ENCODE measurements at places on chromosomes 2 and 18.
A peak's percentile ranks its signal among the peaks of the same experiment; 100 is the strongest.

GRCh38 chr18:57621246-57621604 lies 411 bp downstream of the NARS1 start:
- no peak for DNase-seq

DNA sequence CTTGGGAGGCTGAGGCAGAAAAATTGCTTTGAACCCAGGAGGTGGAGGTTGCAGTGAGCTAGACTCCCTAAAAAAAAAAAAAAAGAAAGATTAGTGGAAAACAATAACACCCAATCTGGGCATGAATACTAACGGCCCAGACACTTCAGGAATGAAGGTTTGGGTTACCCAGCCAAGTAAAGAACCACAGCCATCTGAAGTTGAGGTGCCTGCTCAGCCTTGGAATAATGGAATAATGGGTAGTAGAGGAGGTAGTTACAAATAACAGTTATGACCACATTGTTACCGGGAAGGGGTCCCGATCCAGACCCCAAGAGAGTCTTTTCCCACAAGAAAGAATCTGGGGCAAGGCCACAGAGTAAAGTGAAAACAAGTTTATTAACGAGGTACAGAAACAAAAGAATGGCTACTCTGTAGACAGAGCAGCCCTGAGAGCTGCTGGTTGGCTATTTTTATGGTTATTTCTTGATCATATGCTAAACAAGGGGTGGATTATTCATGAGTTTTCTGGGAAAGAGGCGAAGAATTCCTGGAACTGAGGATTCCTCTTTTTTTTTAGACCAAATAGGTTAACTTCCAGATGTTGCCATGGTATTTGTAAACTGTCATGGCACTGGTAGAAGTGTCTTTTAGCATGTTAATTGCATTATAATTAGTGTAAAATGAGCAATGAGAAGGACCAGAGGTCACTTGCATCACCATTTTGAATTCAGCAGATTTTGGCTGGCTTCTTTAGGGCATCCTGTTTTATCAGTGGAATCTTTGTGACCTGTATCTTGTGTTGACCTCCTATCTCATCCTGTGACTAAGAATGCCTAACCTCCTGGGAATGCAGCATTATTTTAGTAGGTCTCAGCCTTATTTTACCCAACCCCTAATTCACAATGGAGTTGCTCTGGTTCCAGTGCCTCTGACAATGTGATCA lies 96.2 kb upstream of the HAAO start:
- no peak for DNase-seq

- DNase-seq = peak; percentile 83
Measured at GRCh38 chr2:59584958-59585357, 968.5 kb downstream of the BCL11A start.

GRCh38 chr18:35716169-35716831 lies 134.8 kb downstream of the GALNT1 start:
- no peak for DNase-seq

DNA sequence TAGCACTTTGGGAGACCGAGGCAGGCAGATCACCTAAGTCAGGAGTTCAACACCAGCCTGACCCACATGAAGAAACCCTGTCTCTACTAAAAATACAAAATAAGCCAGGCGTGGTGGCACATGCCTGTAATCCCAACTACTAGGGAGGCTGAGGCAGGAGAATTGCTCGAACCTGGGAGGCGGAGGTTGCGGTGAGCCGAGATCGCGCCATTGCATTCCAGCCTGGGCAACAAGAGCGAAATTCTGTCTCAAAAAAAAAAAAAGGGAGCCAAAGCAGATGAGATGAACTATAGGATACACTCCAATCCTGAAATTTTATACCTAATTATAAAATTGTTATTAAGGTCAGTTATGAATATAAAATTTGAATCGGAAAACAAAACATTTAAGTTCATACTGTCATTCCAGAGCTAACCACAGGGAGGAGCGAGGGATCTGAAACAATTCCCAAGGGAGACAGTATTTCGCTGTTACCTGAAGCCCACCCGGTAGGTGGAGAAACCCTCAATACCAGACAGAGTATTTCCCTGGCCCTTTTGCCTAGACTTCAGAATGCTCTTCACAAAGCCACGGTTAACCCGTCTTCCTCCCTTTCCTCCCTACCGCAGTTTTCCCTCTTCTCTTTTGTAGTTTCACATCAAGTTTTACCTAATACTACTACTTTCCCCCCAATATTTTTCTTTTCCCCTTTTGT lies 1.4 kb downstream of the PPM1G start:
- DNase-seq = peak; percentile 72

DNA sequence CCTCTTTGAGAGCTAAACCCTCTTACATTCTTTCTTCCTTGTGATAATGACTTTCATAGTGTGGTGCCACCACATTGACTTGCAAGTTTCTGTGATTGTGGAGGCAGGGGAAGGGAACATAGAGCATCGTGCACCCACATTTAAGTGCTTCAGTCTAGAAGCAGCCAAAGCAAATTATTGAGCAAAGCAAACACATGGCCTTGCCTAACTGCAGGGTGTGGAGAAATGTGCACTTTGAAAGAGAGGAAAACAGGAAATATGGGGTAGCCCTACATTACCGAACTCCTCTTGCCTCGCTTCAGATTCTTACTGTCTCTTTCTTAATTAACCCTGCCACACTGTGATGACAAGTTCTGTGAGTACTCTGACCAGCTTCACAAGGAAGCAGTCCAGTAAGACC lies 814.6 kb downstream of the SLC4A3 start:
- no peak for DNase-seq

- no peak for DNase-seq
Measured at GRCh38 chr2:66535574-66536289, 100.8 kb downstream of the MEIS1 start.

- no peak for DNase-seq
Measured at GRCh38 chr2:241010531-241011295, 12.3 kb downstream of the SNED1 start.

DNA sequence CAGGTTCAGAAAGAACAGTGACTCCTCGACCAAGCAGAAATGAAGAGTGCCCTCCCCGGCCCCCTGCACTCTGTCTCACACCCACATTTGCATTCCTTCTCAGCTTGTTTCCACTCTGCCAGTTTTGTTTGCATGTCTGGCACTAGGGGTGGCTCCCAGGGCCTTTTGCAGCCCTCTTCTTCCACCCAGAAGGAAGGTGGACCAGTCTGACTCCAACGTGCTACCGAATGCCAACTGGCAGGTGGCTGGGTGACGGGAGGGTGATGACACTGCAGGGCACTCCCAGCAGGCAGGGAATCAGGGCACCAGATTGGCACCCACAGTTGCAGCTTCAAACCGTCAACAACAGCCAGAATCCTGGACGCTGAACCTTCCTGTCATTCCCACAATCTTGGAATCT lies 371.1 kb downstream of the TXNL1 start:
- no peak for DNase-seq

DNA sequence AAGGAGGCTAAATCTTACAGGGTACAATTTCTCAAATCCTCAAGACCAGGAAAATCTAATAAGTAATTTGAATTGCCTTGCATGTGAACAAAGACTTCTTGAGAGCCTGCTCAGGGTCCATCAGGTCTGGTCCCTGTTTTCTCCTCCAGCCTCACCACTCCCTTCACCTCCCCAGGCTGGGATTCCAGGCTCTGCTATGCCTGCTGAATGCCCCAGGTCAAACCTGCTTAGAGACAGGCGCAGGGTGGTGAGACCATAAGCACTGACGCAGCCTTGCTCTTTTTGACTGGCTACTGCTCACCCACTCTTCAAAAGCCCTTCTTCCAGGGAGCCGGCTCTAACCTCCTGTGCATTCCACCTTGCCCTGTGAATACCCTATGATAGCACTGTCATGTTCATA lies 356.4 kb upstream of the ACVR2A start:
- no peak for DNase-seq

DNA sequence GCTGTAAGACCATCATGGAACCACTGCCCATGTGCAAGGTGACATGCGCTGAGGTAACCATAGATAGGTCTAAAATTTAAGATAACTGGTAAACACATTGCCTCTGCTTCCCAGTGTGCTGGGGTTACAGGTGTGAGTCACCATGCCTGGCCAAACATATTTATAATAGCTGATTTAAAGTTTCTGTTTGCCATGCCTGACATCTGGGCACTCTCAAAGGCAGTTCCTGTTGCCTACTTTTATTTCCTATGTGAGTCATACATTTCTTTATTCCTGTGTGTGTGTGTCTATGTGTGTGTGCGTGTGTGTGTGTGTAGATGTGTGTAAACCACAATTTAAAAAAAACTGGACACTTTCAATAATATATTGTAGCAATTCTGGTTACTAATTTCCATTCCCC lies 415.2 kb upstream of the NETO1 start:
- DNase-seq = no peak

- no peak for DNase-seq
Measured at GRCh38 chr2:20501974-20502373, 55.1 kb downstream of the RHOB start.

DNA sequence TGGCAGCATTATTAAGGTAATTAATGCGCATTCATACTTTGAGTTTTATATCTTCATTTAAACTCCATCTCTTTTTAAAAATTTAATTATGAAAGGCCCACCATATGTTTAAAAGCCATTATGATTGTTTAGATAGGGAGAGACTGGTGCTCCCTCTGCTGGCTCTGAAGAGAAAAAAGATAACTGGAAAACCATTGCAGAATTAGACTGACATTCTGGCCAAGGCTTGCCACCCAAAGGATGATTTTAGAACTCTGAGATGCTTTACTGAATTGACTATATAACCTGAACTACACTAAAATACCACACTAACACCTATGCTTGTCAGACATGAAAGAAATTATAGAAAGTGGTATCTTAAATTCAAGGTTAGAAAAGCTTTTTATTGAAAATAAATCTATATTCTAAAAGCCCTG lies 127.6 kb upstream of the SPOPL start:
- peak; percentile 14 for DNase-seq

DNA sequence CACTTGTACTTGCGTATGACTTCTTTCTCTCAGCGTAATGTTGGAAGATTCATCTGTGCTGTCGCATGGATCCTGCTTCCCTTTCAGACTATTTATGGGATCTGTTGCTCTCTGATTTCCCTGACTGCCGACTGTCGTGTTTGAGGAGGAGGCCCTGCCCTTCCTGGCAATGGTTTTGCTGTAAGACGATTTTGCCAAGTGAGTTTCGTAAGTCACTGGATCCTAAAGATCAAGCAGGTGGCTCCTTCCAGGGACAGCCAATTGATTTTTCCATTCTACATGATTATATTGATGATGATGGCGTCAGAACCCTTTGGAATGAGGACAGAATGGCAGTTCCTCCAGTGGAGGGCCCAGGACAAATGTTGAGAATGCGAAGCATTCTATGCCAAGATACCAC lies 8.7 kb upstream of the B3GNT2 start:
- DNase-seq = no peak

DNA sequence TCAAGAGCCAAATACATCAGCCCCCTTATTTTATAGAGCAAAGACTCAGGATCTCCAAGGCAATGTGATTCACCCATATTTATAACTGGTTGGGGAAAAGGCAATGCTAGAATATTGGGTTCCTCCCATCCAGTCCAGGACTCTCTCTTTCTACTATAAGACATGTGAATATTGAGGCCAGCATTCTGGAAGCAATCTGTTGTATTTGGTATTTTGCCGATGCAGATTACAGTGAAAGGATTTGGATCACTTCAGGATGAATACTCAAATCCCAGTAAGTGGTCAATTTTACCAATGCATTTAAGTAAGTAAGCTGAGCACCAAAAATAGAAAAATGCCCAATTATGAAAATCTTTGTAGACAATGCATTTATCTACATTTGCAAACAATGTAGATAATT lies 1834.7 kb upstream of the PIK3C3 start:
- no peak for DNase-seq

DNA sequence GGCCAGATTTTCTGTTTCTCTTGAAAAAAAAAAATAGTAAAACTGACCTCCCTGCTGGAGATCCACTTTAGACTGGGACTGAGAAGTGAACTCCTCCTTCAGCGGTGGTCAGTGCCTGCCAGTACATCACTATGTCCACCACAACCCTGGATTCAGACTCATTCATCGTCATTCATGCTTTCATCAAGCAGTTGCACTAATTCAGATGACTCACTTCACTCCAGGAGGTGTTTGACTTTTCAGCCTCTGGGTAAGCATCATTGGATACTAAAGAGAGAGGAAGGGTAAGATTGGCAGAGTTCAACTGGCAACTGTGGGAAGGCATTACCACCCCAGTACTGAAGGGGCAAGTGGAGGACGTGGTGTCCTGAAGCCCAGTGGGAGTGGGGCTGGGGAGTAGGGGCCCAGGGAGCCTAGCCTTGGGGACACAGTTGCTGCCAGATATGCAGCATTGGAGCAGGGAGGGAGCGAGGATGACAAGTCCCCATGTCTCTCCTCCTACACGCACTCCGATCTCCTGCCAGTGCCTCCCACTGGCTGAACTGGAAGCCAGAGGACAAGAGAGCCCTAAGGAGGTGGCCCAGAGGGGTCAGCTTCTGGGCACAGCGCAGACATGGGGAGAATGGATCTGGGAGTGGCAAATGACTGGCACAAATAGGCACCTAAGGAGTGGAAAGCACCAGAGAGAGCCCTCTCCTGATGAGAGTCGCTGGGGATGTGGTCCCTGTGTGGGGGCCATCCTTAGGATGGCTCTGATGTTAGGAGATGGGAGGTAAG lies 111.1 kb downstream of the TGFA start:
- no peak for DNase-seq

DNA sequence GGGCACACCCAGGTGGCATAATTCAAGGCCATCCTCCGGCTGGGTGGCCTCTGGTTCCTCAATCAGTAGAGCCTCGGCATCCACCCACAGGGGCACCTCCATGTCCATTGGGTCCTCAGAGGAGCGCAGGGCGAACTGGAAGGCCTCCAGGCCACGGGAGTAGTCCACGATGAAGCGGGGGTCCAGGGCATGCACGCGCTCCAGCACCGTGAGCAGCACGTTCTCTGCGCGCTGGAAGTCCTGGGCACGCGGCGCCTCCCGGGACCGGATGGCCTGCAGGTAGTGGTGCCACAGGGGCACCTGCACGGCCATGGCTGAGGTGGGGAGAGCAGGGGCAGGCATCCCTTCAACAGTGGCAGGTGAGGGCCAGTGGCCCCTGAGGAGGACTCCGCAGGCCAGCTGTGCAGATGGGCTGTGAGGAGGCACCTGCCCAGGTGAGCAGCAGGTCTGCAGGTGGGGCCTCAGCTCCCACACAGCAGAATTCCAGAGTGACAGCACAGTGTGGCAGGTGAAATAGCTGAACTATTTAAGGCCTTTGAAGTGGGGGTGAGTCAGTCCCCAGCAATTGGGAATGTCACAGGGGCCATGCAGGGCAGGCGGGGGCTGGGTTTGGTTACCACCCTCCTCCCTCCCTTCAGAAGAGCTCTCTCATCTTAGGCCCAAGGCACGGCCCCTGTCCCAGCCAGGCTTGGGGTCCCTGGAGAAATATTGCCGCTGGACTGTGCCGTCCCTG lies at the start of gene MAB21L4:
TSS of gene MAB21L4 (minus strand) at position 501 of the 733 bp plus-strand sequence. CDS start at position 342, 159 bp downstream.
- no peak for DNase-seq
